Glutamatergic neuron (in vitro differentiated cells): ENCODE measurements at places on chromosomes 6 and 20. TPM values are rescaled to one million over a fixed set of nuclear protein-coding genes. Genes with fewer than 3 reads are reported as not detected.

GRCh38 chr6:118902726-118903125, 8.8 kb downstream of the ASF1A start:
- H3K36me3 ChIP-seq = peaks cover 5% of the 10 kb centered on the region
- H3K27ac ChIP-seq = peak overlapping the region; percentile 31
- H3K4me3 ChIP-seq = peak overlapping the region; percentile 11

DNA sequence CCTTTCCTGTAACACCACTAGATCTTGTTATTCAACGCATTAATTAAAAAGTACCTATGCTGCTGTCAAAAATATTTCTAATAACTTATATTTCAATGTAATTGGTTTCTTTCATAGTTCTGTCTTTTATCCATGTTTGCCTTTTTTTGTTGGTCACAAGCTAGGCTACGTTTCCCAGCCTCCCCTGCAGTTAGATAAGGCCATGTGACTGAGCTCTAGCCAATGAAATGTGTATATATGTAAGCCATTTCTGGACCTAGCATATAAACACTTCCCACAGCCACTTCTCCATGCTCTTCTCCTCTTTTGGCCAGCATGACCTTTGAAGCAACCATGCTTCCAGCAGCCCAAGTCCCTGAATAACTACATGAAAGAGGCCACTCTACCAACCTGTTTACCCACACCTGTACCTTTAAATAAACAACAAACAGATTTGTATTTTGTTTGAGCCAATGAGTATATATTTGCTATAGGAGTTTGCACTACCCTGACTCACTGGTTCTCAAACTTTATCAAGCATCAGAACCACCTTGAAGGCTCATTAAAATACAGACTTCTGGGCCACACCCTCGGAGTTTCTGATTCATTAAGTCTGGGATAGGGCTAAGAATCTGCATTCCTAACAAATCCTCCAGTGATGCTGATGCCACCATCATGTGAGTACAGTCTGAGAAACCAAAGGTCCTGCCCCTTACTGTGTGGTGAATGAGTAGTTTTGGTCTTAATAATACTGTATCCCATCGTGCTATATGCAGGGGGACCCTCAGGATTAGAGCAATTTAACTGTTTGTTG, 45.6 kb upstream of the BEND6 start:
- DNase-seq = no peak
- no peaks in the 10 kb centered on the region for H3K27me3 ChIP-seq
- no peak overlapping the region for H3K27ac ChIP-seq
- no peaks in the 10 kb centered on the region for H3K4me1 ChIP-seq
- no peak overlapping the region for H3K4me3 ChIP-seq

DNA sequence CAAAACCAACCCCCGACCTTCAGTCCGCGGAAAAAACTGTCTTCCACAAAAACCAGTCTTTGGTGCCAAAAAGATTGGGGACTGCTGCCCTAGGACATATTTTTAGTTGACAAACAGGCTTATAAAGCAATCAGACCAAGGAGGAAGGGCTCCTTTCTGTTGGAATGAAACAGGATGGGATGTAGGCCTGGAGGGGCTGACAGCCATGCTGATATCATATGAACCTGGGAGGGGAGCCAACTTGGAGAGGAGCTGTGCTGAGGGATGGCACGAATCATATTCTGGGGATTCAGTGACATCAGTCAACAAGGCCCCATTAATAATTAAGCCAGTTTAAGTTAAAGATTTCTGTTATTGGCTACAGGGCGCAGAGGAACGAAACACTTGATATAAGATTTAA, 225.4 kb upstream of the TSHZ2 start:
- H3K36me3 ChIP-seq = no peaks in the 10 kb centered on the region
- no peaks in the 10 kb centered on the region for H3K27me3 ChIP-seq
- DNase-seq = no peak
- H3K4me3 ChIP-seq = no peak overlapping the region
- H3K4me1 ChIP-seq = peaks cover 11% of the 10 kb centered on the region

DNA sequence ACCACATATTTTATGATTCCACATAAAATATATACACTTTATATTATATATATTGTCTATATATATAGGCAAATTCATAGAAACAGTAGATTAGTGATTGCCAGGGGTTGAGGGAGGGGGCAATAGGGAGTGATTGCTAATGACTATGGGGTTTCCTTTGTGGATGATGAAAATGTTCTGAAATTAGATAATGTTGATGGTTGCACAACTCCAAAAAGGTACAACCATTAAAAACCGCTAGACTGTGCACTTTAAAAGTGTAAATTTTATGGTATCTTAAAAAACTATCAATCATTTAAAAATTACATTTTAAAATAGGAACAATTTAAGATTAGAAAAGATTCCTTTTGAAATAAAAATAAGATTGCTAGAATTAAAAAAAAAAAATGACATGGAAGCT, 23.8 kb upstream of the CEP85L start:
- no peak overlapping the region for H3K27ac ChIP-seq
- DNase-seq = no peak
- H3K4me1 ChIP-seq = peaks cover 3% of the 10 kb centered on the region
- no peak overlapping the region for H3K4me3 ChIP-seq
- H3K27me3 ChIP-seq = no peaks in the 10 kb centered on the region
- H3K36me3 ChIP-seq = no peaks in the 10 kb centered on the region

DNA sequence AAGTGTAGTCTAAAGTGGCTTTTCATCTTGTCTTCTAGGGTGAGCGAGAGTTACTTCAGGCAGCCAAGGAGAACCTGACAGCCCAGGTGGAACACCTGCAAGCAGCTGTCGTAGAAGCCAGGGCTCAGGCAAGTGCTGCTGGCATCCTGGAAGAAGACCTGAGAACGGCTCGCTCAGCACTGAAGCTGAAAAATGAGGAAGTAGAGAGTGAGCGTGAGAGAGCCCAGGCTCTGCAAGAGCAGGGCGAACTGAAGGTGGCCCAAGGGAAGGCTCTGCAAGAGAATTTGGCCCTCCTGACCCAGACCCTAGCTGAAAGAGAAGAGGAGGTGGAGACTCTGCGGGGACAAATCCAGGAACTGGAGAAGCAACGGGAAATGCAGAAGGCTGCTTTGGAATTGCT, 27.1 kb downstream of the C20orf173 start:
- DNase-seq = no peak
- peaks cover 5% of the 10 kb centered on the region for H3K4me1 ChIP-seq
- H3K27me3 ChIP-seq = peaks cover 10% of the 10 kb centered on the region
- H3K27ac ChIP-seq = no peak overlapping the region
- H3K4me3 ChIP-seq = peak overlapping the region; percentile 5

GRCh38 chr20:23097636-23098580, 11.8 kb upstream of the CD93 start:
- no peaks in the 10 kb centered on the region for H3K4me1 ChIP-seq
- no peak overlapping the region for H3K4me3 ChIP-seq
- no peak for DNase-seq
- no peaks in the 10 kb centered on the region for H3K27me3 ChIP-seq

DNA sequence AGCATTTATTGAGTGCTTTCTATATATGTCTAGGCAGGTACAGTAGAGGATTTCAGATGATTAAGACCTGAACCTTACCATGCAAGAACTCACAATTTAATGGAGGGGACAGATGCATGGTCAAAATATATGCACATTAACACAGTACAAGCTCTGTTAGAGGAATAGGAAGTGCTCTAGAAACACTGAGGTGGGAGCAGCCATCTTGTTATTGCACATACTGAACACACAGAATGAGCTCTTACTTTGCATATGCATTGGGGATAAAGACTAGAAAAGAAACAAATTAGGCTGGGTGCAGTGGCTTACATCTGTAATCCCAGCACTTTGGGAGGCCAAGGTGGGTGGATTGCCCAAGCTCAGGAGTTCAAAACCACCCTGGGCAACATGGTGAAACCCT, 438.3 kb downstream of the UTRN start:
- H3K27me3 ChIP-seq = no peaks in the 10 kb centered on the region
- H3K27ac ChIP-seq = no peak overlapping the region
- no peaks in the 10 kb centered on the region for H3K4me1 ChIP-seq
- H3K36me3 ChIP-seq = no peaks in the 10 kb centered on the region

DNA sequence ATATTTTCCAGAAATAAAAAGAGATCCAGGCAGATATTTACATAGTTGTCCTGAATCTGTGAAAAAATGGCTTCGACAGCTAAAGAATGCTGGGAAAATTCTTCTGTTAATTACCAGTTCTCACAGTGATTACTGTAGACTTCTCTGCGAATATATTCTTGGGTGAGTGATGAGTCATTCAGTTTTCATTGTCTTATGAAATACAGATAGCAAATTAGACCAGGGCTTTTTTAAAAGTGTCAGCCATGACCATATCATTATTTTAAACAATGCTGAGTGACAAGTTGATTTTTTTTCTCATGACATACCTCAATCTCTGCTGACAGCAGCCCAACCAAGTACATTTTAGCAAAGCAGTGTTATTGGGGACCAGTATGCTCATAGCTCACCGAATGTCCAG, 32.8 kb downstream of the TSPYL4 start:
- H3K36me3 ChIP-seq = no peaks in the 10 kb centered on the region
- peaks cover 24% of the 10 kb centered on the region for H3K4me1 ChIP-seq
- peaks cover 9% of the 10 kb centered on the region for H3K27me3 ChIP-seq
- DNase-seq = no peak

DNA sequence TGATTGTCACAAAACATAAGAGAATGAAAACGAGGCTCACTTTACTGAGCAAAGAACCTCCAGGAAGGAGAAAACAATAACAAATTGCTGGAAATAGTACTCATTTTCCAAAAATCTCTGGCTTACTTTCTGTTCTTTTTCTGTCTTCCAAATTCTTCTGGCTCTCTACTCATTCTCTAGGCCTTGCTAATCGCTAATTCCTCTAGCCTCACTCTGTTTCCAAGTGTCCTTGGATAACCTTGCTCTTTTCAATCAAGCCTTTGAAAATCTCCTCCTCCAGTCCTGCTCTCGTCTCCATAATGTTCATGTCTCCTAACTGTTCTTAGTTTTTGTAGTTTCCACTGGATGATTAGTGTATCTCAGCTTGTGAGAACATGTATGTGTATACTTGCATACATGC, 96.2 kb upstream of the MAP7 start:
- H3K36me3 ChIP-seq = no peaks in the 10 kb centered on the region
- no peak for DNase-seq
- H3K4me1 ChIP-seq = no peaks in the 10 kb centered on the region

DNA sequence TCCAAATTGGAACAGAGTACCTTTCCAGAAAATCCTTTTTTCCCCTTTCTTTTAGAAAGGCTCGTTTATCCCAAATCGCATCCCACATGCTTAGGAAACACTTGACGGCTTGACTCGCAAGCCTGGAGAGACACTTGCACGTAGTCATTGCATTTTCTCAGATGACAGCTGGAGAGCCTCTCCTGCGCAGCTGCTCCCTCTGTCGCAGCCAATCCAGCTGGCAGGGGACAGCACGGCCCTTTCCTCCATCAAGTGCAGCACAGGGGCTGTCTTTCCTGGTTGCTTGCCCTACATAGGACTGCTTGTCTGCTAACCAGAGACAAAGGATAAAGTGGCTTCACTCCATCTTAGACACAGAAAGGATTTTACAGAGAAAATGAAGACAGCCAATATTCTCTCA, 77.6 kb upstream of the RGS17 start:
- H3K36me3 ChIP-seq = no peaks in the 10 kb centered on the region
- DNase-seq = peak; percentile 78
- H3K4me1 ChIP-seq = peaks cover 16% of the 10 kb centered on the region
- peaks cover 4% of the 10 kb centered on the region for H3K27me3 ChIP-seq
- peak overlapping the region; percentile 90 for H3K27ac ChIP-seq

- H3K4me1 ChIP-seq = peaks cover 9% of the 10 kb centered on the region
- no peak for DNase-seq
Observed at GRCh38 chr6:90266905-90267621, 29.6 kb downstream of the BACH2 start.

- no peak for DNase-seq
- H3K4me1 ChIP-seq = peaks cover 22% of the 10 kb centered on the region
- H3K36me3 ChIP-seq = no peaks in the 10 kb centered on the region
- no peak overlapping the region for H3K4me3 ChIP-seq
- H3K27me3 ChIP-seq = no peaks in the 10 kb centered on the region
- no peak overlapping the region for H3K27ac ChIP-seq
Observed at GRCh38 chr6:20661721-20662120, 127.5 kb downstream of the CDKAL1 start.

DNA sequence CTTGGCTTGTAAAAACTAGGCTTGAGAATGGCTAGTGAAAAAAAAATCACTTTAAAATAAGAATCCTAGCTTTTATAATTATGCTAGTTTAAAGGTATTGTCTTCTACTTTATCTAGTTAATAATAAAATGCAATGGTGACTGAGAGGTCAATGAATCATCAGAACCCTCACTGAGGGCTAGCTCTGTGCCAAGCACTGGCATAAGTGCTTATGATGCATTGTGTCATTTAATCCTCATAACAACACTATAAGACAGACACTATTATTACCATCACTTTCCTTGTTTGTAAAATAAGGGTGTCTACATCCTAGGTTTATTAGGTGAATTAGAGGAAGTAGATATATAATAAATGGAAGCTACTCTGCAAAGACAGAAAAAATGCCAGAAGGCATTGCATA, 144.3 kb downstream of the F13A1 start:
- no peaks in the 10 kb centered on the region for H3K36me3 ChIP-seq
- H3K27me3 ChIP-seq = peaks cover 8% of the 10 kb centered on the region
- peaks cover 16% of the 10 kb centered on the region for H3K4me1 ChIP-seq
- DNase-seq = no peak
- no peak overlapping the region for H3K27ac ChIP-seq

DNA sequence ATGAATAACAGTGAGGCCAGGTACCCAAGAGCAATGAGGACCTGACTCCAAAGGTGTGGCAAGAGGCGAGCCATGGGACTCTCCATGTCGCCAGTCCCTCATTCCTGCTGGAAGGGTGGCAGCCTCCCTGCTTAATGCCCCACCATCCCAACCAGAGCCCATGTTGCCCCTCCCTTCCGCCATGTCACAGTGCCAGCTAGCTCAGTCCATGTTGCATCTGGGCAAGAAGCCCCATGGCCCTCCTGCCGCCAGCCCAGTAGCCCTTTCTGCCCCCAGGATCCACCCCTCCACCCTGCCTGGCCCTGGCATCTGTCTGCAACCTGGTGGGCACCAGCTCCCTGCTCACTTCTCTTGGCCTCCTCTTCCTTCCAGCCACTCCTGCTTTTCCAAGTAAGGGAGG, 6.0 kb upstream of the CPNE5 start:
- no peak overlapping the region for H3K27ac ChIP-seq
- no peak for DNase-seq
- peaks cover 6% of the 10 kb centered on the region for H3K27me3 ChIP-seq
- H3K36me3 ChIP-seq = no peaks in the 10 kb centered on the region
- no peak overlapping the region for H3K4me3 ChIP-seq
- H3K4me1 ChIP-seq = peaks cover 35% of the 10 kb centered on the region

- H3K27me3 ChIP-seq = no peaks in the 10 kb centered on the region
- H3K4me1 ChIP-seq = peaks cover 3% of the 10 kb centered on the region
- no peak for DNase-seq
- no peak overlapping the region for H3K4me3 ChIP-seq
- H3K36me3 ChIP-seq = no peaks in the 10 kb centered on the region
Observed at GRCh38 chr6:144266091-144266649, 19.0 kb upstream of the UTRN start.

GRCh38 chr20:18805881-18806280, 7.7 kb upstream of the SCP2D1 start:
- no peak for DNase-seq
- no peaks in the 10 kb centered on the region for H3K27me3 ChIP-seq
- H3K36me3 ChIP-seq = no peaks in the 10 kb centered on the region
- H3K27ac ChIP-seq = no peak overlapping the region
- H3K4me3 ChIP-seq = no peak overlapping the region
- no peaks in the 10 kb centered on the region for H3K4me1 ChIP-seq

Gene SLC22A23
- 102 TPM for total RNA-seq

Gene OR2J3
- total RNA-seq = not detected

Gene GGTLC1
- total RNA-seq = not detected

Gene LHFPL5
- total RNA-seq = 1.7 TPM

Gene TAPBP
- total RNA-seq = 4.7 TPM

Gene SEL1L2
- total RNA-seq = not detected

Gene TRIM26
- 58.5 TPM for total RNA-seq

Gene FRK
- 0.37 TPM for total RNA-seq

Gene BMP7
- total RNA-seq = 8.7 TPM

Gene TNXB
- 6.0 TPM for total RNA-seq

Gene PRKN
- total RNA-seq = 7.0 TPM
